ENCODE measurements at places on chromosomes 12 and 14. TPM values are rescaled to one million over a fixed set of nuclear protein-coding genes. Genes with fewer than 3 reads are reported as not detected.

DNA sequence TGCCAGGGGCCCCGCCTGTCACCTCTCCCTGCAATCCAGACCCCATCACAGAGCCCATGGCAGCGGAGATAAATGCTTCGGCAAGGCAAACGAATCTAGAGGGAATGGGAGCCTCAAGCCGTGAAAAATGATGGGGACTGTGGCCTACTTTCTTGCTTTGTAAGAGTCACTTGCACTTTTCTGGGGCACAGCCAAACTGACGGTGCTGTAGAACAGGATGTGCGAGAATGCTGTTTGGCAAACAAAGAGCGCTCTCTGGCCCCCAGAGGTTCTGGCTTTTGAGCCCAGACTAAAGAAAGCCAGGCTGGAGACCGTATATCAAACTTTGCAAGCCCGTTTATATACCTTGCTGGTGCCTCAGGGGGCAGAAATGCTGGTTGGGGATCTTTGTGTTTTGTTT, 108.7 kb downstream of the CACNA1C start:
- DNase-seq: no peak

DNA sequence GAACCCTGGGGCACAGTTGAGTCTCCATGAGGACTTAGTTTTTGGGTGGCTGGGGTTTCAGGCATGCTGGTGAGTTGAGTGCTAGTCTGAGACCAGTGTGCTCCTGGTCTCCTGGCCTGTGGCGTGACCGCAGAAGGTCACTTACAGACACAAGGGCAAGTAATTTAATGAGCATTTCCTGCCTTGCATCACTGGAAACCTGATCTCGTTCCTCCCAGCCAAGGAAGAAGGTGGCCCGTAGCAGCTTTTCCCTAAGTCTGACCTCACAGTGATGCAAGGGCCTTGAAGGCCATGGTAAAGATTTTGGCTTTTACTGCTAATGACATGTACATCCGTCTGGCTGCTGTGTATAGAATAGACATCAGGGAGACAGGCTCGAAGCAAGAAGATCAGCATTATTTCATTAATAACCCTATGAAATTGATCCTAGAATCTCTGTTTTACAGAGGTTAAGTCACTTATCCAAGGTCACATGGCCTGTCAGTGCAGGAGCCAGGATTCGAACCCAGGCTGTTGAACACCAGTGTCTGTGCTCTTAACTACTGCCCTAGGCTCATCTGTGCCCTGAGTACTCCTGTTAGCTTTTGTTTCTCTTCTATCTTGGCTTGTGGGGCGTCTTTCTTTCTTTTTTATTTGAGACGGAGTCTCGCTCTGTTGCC, 4.6 kb downstream of the TMEM120B start:
- DNase-seq: no peak

RD3L gene
- polyA plus RNA-seq: not detected

DNA sequence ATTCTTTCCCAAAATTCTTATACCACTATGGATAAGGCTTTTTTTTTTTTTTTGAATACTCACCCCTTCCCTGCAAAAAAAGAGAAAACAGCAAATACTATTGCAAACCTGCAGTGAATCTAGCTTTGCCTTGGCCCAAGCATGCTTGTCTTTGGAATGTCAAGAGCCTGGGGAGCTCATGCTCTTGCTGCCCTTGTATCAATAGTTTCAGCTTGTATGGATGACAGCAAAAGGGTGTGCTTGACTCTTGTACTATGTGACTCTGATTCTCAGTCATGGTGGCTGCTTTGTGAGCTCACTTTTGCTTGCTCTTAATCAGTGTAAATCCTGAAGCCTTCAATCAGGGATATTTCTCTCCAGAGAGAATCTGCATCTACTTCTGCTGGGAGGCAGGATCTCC, 149.2 kb downstream of the EMP1 start:
- DNase-seq: no peak

HIP1R gene
- 19.7 TPM for polyA plus RNA-seq
